ENCODE measurements at places on chromosomes 3 and 15.
A peak's percentile ranks its signal among the peaks of the same experiment; 100 is the strongest.

DNA sequence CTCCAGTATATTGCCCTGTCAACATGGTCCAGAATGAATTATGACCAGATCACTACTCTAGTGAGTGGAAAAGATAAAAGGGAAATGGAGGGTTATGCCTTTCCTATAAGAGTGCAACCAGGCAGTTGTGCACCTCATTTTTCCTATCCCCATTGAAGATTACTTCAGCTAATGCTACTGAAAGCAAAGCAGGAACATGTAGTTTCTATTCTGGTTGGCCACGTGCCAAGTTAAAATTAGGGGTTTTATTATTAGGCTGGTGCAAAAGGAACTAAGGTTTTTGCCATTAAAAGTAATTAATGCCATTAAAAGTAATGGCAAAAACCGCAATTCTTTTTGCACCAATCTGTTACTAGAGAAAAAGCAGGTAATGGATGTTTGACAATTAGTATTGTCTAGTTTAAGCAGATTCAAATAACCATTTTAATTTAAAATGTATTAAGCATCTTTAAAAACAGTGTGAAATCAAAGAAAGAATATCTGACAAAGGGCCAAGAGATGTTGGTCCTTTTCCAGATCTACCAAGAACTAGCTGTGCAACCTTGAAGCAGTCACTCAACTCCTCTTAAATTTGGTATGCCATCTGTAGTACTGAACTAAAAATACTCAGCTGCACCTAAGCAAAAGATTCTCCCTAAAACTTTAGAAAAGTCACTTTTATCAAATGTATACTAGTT is 567.5 kb upstream of the CCDC54 start:
- no peak for DNase-seq

DNA sequence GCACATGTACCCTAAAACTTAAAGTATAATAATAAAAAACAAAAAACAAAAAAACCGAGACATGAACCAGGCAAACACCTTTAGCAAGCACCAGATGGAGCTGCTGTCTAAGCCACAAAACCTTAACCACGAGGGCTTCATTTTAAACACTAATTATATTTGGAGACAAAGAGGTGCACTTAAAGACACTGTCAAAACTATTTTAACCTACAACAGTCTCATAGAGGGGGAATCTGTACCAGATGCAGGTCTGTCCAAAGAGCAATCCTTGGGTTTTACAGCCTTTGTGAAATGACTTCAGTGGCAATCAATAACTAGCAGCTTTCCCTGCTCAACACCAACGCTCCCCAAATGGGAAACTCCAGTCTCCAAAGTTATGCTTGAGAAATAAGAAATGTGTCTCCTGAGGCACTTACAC is 115.7 kb upstream of the TSPAN3 start:
- DNase-seq, result peak; percentile 13

DNA sequence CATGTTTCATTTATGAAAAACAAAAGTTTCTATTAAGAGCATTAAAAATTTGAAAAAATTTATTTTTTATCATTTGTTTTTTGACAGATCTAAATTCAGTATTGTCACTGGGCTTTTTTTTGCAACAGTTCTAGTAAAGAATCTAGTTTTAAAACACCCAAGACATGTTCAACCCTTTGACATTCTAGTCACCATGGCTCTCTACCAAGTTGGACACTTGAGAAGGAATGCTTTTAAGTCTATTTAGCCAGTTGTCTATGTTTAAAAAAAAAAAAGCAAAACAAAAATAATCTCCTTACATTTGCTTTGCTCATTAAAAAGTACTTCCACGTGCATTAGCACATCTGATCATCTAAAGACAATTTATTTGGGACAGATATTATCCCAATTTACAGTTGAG is 417.5 kb downstream of the RSL24D1 start:
- DNase-seq, result no peak

DNA sequence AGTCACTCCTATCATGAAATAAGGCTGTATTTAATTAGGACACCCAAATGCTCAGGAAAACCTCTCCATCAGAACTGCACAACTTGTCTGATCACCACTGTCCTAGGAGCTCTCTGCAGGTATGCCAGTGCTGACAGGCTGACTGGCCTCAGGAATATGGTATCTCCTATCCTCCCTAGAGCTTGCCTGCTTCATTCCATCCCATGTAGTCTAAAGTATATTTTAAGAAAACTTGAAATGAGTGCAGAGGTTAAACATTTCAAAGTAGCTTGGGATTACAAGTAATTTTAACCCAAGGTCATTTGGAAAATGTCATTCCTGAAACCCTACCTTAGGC is 23.7 kb downstream of the FILIP1L start:
- DNase-seq, result no peak

DNA sequence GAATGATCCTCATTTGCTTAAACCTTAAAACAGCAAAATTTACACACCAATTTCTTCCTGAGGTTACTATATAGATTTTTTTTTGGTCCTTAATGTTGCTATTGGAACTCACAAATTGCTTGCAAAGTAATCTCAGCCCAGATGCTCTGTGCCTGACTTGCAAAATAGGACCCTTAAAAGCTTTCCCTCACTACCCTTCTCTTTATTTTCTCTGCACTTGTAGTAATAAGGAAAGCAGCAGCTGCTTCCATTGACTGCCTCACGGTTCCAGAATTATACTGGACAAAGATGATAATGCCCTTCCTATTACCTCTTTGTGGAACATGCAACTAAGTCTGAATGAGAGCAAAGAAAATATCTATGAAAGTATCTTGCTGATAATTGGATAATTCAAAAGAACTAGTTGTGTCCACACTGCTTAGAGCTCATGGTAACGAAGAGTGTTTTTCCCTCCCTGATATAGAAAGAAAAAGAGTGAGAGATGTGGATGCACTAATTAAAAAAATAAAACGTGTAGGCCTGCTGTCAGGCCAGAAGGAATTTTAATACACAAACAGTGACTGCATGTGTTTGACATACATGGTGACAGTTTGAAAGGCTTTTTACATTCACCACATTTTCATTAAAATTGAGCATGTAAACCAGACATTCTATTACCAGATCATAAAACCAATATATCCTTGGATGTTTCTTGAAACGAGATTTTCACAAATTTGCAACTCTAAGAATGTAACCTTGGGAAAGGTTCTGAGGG is 783.1 kb downstream of the GBE1 start:
- DNase-seq, result no peak

DNA sequence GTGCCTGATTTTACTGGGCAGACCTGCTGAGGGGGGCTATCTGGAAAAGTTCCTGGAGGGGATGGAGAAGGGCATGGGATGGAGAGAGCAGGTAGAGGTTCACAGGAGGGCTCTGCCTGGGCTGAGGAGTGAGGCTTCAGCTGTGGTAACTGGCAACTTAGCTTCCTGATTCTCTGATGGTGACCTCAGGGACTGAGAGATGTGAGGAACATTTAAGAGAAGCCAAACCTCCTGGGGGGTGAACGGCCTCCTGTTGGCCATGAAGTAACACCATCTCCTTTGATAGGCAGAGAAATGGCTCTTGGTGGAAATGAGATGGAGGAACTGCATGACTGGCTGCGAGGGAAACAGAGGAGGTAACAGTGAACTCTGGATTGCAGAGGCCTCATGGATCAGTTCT is 97.3 kb upstream of the ROPN1 start:
- DNase-seq, result no peak

DNA sequence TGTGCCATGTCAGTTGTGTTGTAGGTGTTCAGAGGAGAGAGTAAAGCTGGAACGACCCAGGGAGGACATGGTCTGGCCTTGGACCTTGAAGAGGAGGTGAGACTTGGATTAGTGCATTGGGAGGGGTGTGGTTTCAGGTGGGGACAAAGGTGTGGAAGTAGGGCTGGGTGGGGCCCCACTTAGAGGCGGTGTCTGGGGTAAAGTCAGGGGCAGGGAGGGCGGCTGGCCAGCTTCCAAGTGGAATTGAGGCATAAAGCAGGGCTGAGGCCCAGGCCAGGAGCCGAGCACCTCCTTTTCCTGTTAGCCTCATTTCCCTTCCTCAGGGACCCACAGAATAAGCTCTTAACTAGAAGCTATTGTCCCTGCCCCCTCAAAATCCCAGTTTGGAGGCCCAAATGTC is 36.2 kb upstream of the FLNB start:
- no peak for DNase-seq

DNA sequence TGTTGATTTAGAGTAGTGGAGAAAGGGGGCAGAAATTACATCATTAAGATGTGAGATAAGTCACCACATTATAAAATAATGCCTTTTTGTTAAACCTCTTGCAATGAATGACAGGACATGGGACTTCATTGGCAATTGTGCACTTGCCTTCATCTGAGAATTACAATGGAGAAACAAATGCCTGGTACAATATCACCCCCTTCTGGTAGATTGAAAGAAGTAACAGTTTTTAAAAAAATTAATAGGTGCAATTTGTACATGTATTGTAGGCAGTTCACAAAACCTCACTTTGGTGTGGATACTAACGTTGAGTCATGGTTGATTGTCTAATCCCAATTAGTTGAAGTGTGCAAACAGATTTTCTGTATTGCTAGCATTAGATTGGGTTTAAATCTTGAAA is 4.6 kb upstream of the P2RY14 start:
- DNase-seq, result peak; percentile 57

GRCh38 chr3:123629747-123630047 is 44.8 kb upstream of the HACD2 start:
- no peak for DNase-seq

GRCh38 chr15:42102646-42103235 is 8.4 kb upstream of the PLA2G4D start:
- peak; percentile 69 for DNase-seq

- no peak for DNase-seq
These were observed 156.7 kb downstream of the CACNA2D3 start for GRCh38 chr3:54279005-54279583.

DNA sequence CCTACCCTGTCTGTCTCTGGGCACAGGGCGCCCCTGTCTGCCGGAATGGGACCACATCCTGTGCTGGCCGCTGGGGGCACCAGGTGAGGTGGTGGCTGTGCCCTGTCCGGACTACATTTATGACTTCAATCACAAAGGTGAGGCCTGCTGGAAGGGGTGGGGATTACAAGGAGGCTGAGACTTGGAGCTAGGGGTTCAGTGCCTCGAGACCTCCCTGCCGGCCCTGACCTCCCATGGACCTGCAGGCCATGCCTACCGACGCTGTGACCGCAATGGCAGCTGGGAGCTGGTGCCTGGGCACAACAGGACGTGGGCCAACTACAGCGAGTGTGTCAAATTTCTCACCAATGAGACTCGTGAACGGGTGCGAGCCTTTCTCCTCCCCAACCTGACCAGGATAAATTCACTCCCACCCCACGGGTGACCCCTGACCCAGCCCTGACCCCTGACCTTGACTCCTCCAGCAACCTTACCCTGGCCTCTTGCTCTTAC is 20.4 kb downstream of the PTH1R start:
- no peak for DNase-seq

- DNase-seq, result no peak
These were observed 25.2 kb upstream of the CCK start for GRCh38 chr3:42290966-42291714.

DNA sequence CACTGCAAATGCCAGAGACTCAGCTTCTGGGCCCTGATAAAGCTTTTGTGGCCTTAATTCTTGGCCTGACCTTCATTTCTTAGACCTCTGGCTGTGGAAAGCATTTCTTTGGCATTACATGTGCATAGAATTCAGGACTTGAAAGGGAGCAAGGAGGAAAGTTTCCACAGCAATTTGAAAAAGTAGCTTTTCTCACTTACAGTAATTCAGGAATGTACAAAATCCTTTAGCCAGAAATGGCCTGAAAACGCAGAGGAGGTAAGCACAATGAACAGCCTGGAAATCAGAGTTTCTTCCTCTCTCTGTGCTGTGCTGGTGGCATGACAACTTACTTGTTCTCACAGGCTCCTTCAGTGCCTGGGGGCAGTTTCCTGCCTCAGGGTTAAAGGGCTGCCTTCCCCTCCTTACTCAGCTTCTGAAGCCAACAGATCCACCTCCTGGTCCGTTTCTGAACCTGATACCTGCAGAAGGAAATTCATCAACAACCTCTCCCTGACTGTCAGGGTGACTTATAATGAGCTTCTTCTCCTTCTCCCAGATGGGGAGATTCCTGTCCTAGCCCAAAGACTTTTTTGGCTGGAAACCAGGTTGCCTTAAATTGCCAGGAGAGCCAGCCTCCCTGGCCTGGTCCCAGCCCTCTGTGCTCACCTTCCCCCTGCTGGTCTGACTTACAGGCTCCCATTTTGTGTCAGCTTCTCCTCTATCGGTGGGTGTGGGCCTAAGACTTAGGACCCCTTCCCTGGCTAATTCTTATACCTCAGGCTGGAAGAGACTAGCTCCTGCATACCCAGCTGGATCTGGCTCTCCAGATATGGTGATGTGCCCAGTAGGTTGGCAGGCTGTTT is 102.3 kb downstream of the MYRIP start:
- peak; percentile 70 for DNase-seq

DNA sequence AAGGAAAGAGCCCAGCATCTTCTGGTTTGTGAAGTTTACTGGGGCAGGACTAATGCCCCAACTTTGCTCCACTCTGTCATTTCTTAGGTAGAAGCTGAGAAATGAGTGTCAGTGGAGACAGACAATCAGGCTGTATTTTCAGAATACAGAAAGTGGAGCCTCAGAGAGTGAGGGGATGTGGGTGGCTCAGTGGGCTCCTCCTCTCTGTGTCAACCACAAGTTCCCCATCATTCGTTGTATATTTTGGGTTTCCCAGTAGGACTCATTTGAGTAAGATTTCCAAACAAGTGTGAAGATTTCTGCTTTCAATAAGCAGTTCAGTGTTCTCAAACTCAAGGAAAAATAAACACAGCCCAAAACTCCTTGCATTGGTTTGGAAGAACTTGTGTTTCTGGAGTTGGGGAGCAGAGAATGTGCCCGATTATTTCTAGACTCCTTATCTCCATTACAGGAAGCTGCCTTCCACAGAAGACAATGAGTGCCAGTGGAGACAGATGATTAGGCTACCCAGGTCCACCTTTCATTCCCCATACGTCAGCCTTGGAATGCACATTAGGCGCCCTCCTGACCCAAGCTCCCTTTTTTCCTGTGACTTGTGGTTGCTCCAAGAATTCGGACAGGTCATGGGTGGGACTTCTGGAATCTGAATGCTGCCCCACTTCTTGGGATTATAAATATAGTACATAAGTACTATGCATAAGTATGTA is 792.1 kb upstream of the LMCD1 start:
- DNase-seq, result no peak

GRCh38 chr15:89383365-89384175 is 48.9 kb upstream of the POLG start:
- DNase-seq, result peak; percentile 42

DNA sequence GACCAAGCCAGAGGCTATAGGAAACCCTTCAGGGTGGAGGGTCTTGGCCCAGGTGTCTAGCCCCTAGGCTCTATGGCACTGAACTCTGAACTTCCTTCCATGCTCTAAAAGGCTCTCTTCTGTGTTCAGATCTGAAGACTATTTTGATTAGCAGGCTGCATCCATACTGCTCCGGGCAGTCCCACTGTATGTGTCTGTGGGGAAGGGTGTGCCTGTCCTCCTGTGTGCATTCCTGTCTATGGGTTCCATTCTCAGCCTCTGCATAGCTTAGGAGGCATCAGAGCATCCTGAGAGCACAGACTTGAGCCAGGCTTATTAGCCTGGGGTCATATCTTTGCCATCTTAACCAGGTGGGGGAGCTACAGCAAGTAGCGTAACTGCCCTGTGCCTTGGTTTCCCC is 38.0 kb downstream of the EXOG start:
- DNase-seq, result no peak
